Stomach (tissue), 19 donors: ENCODE measurements at places on chromosomes 12 and 14.

DNA sequence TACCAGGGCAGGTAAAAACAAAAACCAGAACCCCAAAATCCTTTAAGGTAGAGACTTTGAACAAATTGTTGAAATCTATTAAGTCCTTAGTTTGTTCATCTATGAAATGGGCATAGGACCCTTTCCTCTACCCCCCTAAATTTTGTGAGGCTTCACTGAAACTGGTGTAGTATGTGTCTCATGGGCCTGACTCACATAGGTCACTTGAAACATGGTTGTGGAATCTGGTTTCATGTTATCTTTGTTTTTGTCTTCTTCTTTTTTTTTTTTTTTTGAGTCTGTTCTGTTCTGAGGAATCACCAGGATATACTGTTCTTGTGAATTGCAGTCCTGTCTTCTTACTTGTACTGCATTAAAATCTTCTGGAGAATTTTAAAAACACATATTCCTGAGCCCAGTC lies 202.2 kb downstream of the KTN1 start:
- no peaks in the 10 kb centered on the region for H3K36me3 ChIP-seq
- H3K4me3 ChIP-seq, result no peak overlapping the region
- no peaks in the 10 kb centered on the region for H3K27me3 ChIP-seq
- no peak for DNase-seq
- peaks cover 12% of the 10 kb centered on the region for H3K4me1 ChIP-seq

DNA sequence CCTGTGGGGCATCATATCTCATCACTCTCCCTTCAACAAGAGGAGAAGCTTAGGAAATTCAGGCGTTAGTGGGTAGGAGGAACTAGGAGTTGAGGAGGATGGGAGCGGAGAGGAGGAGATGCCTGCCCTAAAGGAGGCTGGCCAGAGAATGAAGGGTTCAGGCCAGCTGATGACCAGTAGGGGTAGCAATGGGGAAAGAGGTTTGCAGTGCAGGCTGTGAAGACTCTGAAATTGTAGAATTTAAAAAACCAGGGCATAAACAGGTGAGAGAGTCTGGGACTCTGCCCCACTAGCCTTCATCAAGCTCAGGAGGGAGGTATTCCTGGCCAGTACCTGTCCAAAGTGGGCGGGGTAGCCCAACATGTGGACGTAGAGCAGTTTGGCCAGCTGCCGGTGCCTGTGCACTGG lies 809 bp downstream of the AP1G2 start:
- no peak for DNase-seq
- peak overlapping the region; percentile 90 for H3K27ac ChIP-seq
- no peaks in the 10 kb centered on the region for H3K27me3 ChIP-seq
- peaks cover 43% of the 10 kb centered on the region for H3K4me1 ChIP-seq

GRCh38 chr12:129328235-129328634 lies 475.0 kb downstream of the GLT1D1 start:
- no peak for DNase-seq
- no peak overlapping the region for H3K4me3 ChIP-seq
- H3K27me3 ChIP-seq, result no peaks in the 10 kb centered on the region
- H3K27ac ChIP-seq, result no peak overlapping the region

GRCh38 chr12:50538182-50538581 lies 33.4 kb downstream of the DIP2B start:
- H3K36me3 ChIP-seq, result no peaks in the 10 kb centered on the region
- H3K27ac ChIP-seq, result no peak overlapping the region
